Fibroblast of the aortic adventitia (primary cell): ENCODE measurements at places on chromosomes 1 and 21. TPM values are rescaled to one million over a fixed set of nuclear protein-coding genes. Genes with fewer than 3 reads are reported as not detected.

The BARHL2 gene
- not detected in 2 replicates for total RNA-seq

The SPRR1B gene
- total RNA-seq: not detected in 2 replicates

The CFHR3 gene
- total RNA-seq: not detected in 2 replicates

The CCDC17 gene
- total RNA-seq: 0.72 and 4.0 TPM in 2 replicates

The ZMYM4 gene
- total RNA-seq: 47.8 and 52.2 TPM in 2 replicates

The KAZN gene
- 3.9 and 23.6 TPM in 2 replicates for total RNA-seq

The SPOCD1 gene
- 3.4 and 37.2 TPM in 2 replicates for total RNA-seq

The OR2T11 gene
- not detected in 2 replicates for total RNA-seq

The SPATA1 gene
- 0.41 and 3.0 TPM in 2 replicates for total RNA-seq

The SPATA17 gene
- 1.8 and 2.9 TPM in 2 replicates for total RNA-seq

The PNRC2 gene
- 133 and 134 TPM in 2 replicates for total RNA-seq

The SLC25A24 gene
- 44.2 and 63.8 TPM in 2 replicates for total RNA-seq

The PADI1 gene
- total RNA-seq: 0.09 TPM in 1 of 2 replicates, not detected in the other

The LRRC53 gene
- total RNA-seq: not detected in 2 replicates

The MYOG gene
- not detected in 2 replicates for total RNA-seq

The LEFTY1 gene
- not detected in 2 replicates for total RNA-seq

The CFAP141 gene
- total RNA-seq: not detected in 2 replicates

The KIF2C gene
- total RNA-seq: 1.1 and 23.0 TPM in 2 replicates

The CHIA gene
- total RNA-seq: not detected in 2 replicates

The NCSTN gene
- total RNA-seq: 60.6 and 79.3 TPM in 2 replicates

The NPHS2 gene
- not detected in 2 replicates for total RNA-seq

The RNF187 gene
- total RNA-seq: 39.8 and 78.7 TPM in 2 replicates
